Adrenal gland (tissue), 19 donors: ENCODE measurements at places on chromosomes 5 and 9. TPM values are rescaled to one million over a fixed set of nuclear protein-coding genes. Genes with fewer than 3 reads are reported as not detected.

SPATA9 gene
- polyA plus RNA-seq = not detected

TMEFF1 gene
- not detected for polyA plus RNA-seq

HACD4 gene
- polyA plus RNA-seq = 2.1 TPM

CCDC192 gene
- 0.54 TPM for polyA plus RNA-seq

DNA sequence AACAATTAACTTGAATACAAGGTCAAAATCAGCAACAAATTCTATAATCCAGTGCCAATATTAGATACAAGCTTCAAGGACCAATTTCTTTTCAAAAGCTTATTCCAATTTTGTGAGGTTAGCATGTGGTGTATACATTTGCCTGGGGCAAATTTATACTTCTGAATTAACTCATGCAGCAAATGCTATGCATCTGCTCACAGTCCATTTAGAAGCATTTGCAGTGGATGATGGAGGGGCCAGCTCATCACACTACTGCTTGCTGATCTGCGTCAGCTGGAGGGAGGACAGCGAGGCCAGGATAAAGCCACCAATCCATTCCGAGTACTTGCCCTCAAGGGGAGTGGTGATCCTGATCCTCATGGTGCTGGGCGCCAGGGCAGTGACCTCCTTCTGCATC is 474.3 kb upstream of the KIF2A start:
- no peak for DNase-seq

DNA sequence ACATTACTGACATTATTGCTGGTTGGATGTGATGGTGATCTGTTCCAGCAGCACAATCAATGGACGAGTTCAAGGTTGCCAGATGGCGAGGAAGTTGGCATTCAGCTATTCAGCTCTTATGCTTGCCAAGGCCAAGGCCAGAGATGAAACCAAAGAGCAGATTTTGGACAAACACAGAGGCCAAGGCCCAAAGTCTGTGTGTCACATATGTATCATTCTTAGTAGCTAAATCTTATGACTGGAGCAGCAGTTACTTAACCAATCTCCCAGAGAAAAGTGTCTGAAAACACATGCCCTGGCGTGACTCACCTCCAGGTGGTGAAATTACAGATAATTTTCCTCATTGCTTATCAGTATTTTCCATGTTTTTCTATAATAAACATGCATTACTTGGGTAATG is 189.0 kb upstream of the EGFLAM start:
- DNase-seq = peak; percentile 60

DNA sequence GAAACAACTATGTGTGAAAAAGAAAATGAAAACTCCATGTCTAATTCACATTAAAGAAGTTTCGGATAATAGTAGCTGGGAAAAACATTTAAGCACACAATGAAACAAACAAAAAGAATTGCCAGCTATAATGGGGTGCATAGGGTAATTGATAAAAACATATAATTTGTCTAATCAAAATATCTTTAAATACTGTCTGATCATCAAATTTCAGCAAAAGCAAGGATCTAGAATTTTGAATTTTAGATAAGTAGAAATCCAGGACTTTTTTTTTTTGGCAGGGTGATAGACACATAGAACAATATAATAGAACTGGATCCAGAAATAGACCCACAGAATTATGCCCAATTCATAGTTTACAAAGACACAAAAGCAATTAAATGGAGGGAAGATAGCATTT is 585.0 kb downstream of the TAF11L14 start:
- DNase-seq = no peak

DNA sequence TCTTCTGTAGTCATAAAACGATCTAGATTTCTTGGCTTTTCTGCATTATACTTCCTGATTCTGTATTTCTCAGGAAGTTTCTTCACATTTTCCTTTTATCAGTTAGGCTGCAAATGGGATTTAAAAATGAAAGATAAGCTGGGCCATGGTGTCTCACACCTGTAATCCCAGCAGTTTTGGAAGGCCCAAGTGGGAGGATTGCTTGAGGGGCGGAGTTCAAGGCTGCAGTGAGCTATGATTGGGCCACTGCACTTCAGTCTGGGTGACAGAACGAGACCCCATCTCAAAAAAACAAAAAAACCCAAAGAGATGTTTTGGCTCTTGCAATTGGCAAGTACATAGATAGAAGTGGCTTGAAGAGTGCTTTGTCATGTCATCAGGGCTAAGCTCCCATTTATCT is 26.2 kb upstream of the APC start:
- DNase-seq = no peak

- DNase-seq = no peak
These were observed 18.1 kb downstream of the FAM78A start for GRCh38 chr9:131258186-131258585.

GRCh38 chr5:90437663-90438062 is 28.1 kb upstream of the CETN3 start:
- no peak for DNase-seq

DNA sequence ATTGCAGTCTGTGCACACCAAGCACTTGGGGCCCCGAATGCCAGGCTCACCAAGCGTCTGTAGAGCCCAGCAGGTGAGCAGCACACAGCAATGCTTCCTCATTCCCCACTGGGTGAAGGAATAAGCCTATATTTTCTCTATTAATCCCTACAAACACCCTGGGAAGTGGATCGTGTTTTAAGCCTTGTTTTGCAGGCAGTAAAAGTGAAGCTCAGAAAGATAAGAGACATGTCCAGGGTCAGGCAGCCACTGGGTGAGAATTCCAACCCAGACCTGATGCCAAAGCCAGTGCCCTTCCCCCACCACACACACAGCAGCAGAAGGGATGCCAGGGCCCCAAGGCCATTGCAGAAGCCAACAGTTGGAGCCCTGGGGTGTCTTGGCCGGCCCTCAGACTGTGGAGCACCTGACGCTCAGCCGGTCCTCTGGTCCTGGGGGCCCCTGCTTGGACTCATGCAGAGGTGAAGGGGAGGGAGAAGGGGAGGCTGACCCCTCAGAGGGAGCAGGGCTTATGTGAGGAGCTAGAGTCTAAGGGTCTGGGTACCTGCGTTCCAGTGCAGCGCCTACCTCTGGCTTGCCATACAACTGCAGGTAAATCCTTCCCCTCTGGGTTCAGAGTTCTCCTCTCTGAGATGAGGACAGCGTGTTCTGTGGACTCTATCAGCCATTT is 26.3 kb upstream of the SYNPO start:
- DNase-seq = peak; percentile 93

DNA sequence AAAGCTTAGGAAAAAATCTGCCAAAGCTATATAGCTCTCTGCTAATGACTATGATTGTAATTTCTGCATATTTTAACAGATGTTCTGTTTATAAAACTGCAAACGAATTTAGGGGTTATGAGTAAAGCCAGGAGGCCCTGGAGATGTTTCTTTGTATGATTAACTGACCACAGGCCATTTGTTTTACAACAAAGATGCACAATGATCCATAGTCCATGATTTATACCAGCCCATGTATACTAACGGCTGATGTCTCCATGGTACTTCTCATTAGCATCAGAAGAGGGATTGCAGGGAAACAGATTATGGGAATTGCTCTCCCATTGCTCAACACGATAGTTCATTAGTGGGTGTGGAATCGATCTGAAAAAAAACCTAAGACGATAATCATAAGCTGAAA is 78.9 kb downstream of the PPP2R2B start:
- DNase-seq = no peak

DNA sequence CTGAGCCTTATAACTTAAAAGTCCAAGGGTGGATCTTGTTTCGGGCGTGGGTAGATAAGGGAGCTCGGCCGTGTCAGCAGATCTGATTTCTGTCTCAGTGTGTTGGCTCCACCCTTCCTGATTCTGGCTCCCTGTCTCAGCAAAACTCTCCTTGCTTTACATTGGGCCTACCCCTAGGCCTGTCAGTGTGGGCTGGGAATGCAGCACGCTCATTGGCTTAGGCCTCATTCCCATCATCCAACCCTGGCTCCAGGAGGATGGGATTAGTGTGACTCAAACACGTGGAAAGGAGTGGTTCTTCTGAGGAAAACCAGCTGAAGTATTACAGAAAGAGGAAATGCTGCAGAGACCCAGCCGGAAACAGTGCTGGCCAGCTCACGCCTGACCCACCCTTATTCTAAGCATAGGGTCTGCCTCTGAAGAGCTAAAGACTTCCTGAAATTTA is 59.9 kb downstream of the ZFAND5 start:
- peak; percentile 87 for DNase-seq

DNA sequence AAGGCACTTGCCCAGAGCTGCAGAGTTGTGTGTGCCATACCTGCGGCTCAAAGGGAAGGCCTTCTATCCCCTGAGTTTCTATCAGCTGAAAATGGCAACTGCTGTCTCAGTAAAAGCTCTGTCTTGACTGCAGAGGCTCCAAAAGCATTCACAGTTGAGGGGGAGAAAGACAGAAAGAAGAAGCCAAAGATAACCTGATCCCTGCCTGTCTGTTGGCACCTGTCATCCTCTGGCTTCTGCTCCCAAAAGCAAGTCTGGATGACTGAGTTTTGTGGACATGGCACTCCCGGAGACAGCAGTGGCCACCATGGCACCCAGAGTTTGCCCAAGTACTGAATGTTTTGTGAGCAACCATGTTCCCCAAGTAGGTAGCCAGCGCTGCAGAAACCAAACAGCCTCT is 176.6 kb downstream of the NR3C1 start:
- DNase-seq = no peak

GRCh38 chr5:127930311-127930710 is 153.3 kb upstream of the SLC12A2 start:
- DNase-seq = no peak

- DNase-seq = no peak
These were observed 70.3 kb upstream of the EQTN start for GRCh38 chr9:27367175-27367798.

DNA sequence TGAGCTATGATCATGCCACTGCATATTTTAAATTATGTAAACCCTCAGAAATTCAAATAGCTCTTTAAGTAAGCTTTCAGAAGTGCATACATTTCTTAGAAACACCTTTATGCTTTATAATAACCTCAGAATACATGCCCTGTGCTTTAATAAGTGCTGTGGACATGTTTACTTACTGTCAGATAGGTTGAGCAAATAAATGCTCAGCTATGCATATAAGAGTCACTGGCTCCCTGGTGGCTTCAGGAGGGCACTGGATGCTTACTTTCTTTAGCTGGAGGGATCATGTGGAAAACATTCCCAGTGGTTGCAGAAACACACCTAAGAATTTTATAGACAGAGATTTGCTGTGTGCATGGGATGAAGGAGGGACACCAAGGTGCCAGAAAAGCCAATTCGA is 74.4 kb downstream of the PDE6A start:
- DNase-seq = no peak
